NCI-H1105 treated with DMSO at 0.1 percent for 48 hours (cell line): ENCODE measurements at places on chromosomes 3 and 15.

DNA sequence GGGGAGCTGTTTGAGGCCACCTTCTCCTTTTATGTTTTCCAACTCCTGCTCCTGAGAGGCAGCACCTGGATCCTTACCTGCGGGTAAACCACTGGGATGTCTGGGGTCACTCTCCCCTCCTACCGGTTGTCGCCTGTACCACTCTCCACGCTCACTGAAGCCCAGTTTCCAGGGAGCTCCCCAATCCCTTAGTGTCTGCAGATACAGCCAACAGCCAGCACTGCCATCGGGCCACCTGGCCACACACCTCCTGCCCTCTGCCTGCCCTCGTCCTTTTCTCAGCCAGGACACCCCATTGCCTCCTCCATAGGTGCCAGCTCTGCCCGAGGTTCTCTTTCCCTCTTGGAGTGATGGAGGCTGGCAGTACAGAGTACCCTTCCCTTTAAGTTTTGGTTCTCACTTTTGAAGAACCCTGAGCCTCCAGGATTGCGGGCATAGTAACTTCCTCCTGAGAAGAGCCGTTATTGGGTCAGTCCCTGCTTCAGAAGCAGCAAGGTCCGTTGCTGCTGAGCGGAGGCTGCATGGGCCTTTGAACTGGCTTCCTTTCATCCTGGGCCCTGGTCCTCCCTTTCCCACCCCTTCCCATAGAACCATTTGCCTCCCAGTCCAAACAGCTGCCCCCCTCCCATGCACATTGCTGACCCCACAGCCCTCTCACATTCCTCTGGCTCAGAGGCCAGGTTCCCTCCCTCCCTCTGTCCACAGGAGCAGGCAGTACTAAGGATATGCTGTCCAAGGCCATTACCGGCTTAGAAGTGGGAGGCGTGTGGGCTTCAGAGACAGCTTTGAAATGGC is 30.9 kb downstream of the ARNT2 start:
- no peak for DNase-seq

GRCh38 chr3:45711931-45712330 is 22.7 kb downstream of the SACM1L start:
- DNase-seq = no peak

GRCh38 chr3:34203386-34203785 is 405.0 kb downstream of the PDCD6IP start:
- DNase-seq = no peak

DNA sequence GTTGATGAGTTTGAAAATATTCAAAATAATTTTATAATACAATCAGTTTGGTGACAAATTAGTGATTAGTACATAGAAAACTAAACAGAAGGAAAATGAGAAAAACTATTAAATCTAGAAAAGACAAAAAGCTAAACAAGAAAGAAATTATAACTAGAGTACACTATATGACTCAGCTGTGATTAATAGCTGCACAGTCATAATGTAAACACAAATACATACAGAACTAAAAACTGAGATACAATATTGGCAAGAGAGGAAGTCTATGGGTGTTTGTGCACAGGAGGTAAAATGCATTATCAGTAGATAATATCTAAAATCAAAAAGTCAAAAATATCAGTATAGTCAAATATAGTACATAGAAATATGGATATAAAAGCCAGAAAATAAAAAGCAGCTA is 80.7 kb upstream of the PCSK6 start:
- no peak for DNase-seq

DNA sequence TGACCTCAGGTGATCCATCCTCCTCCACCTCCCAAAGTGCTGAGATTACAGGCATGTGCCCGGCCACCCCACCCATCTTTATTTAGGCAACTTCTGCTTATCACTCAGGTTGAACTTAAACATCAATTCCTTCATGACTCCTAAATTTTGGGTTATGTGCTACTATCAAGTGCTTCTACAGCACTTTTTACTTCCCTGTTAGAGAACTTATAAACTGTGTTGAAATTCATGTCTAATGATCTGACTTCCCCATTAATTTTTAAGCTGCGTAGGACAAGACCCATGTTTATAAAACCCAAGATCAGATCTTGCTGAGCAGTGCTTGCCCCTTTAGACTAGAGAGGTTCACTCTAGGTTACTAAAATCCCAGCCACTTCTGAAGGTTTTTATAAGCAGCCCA is 266.2 kb upstream of the TPRG1 start:
- no peak for DNase-seq

- no peak for DNase-seq
Observed at GRCh38 chr15:69602921-69603320, 150.3 kb downstream of the RPLP1 start.

- no peak for DNase-seq
Observed at GRCh38 chr15:84398763-84399701, 163.5 kb downstream of the GOLGA6L4 start.

GRCh38 chr15:57667171-57667849 is 39.2 kb upstream of the POLR2M start:
- no peak for DNase-seq

DNA sequence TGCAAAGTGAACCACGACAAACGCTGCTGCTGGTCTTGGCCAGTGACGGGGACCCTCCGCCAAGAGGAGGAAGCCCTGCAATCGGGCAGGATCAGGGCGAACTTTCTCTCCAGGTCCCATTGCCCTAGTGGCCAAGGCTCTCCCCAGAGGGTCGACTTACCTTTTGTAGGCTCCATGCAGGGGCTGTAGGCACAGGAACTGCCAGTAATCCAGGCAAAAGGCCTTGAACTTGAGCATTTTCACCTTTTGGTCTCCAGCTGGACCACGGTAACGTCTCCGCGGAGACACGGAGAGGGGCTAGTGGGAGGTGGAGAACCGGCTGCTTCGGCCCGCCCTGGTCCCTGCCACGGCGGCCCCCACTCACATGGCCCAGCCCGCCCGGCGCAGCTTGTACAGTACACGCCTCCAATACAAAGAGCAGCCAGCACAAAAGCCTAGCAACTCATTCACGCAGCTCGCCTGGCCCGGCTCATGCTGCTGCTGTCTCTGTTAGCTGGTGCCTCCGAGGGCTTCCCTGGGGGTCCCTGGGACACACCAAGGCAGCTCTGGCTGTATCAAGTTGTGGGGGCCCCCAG is 31.0 kb downstream of the IQSEC1 start:
- no peak for DNase-seq

DNA sequence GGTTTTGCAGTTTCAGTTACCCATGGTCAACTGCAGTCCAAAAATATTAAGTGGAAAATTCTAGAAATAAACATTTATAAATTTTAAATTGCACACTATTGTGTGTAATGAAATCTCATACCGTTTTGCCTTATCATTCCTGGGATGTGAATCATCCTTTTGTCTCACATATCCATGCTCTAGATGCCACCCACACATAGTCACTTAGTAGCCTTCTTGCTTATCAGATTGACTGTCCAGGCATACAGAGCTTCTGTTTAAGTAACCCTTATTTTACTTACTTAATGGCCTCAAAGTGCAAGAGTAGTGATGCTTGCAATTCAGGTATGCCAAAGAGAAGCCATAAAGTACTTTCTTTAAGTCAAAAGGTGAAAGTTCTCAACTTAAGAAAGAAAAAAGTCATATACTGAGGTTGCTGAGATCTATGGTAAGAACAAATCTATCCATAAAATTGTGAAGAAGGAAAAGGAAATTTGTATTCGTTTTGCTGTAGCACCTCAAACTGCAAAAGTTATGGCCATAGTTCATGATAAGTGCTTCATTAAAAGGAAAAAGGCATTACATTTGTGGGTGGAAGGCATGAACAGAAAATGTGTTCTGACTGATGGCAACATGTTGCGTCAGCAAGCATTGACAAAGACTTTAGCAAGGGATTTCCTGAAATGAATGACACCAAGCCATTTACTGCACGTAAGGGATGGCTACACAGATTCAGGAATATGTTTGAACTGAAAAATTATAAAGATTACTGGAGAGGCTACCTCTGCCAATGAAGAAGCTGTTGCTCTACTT is 43.8 kb downstream of the SPATA16 start:
- no peak for DNase-seq

- DNase-seq = peak; percentile 25
Observed at GRCh38 chr3:62373714-62374333, 474 bp upstream of the FEZF2 start.

- DNase-seq = no peak
Observed at GRCh38 chr3:188944108-188944507, 227.7 kb upstream of the TPRG1 start.

GRCh38 chr15:67158367-67158766 is 93.0 kb downstream of the SMAD3 start:
- DNase-seq = no peak

DNA sequence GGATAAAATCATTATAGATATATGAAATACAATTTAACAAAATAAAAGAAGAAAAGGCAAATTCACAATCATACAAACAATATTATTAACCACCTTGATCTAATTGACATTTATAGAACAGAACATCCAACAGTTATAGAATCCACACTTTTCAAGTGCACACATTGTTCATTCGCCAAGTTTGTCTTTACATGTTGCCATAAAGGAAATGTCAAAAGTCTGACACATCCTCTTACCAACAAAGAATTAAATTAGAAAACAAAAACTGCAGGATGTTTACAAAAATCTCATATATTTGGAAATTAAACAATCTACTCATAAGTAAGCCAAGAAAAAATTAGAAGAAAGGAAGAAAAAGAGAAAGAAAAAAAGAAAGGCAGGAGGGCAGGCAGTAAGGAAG is 909.2 kb upstream of the EPHA6 start:
- DNase-seq = no peak

GRCh38 chr3:63349583-63350573 is 71.8 kb downstream of the SYNPR start:
- DNase-seq = peak; percentile 33

DNA sequence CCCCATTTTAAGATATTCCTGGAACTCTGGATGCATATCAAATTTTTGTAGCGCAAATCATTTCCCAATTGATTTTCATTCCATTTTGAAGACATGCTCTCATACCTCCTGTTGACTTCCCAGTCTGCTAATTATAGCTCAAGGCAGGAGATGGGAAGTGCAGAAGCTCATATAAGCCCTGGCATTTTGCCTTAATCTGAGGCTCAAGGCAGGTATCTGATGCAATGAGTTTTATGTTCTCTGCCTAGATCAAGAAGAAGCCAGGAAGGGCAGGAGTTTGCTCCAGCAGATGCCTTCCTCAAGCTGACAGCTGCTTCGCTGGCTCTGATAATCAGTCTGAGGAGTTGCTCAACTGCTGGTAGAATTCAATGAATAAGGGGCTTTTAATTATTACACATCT is 65.6 kb upstream of the NEDD4 start:
- DNase-seq = no peak

GRCh38 chr3:69016901-69017300 is 3.4 kb upstream of the EOGT start:
- DNase-seq = no peak

DNA sequence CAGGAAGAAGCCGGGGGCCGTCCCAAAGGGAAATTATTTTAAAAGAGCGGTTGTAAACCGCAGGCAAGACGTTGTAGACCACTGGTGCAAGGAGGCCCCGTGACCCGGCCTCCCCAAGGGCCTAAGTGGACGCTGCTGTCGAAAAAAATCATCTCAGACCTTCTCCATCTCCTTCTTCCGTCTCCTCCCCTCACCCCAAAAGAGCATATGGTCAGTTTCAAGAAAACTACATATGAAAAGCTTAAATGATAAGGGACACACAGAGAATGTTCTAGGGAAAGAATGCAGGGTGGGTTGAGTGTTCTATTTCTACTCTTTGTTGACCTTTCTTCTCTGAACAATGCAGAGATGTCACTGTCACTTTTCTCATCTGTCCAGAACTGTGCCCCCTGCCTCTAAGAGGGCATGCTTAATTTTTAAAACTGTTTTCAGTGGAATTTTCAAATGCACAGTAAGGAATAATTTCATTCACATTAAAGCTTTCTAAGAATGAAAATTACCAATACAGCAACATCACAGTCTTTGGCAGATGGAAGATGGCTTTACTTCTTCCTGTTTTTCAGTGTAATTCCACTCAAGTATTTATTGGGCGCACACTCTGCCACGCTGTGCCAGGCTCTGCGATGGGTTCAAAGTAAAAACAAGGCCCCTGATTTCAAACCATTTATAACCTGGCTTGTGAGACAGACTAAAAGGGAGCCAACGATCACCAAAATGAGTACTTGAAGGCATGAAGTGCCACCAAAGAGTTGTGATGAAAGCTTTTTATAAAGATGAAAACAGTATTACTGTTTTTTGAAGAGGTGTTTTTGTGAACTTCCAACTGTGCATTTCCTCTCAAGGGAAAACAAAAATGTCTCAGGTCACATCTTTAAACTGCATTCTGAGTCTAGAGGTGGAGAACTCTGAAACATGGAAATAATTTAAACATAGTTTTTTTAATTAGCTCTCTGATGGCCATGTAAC is 891 bp upstream of the TOP2B start:
- no peak for DNase-seq

DNA sequence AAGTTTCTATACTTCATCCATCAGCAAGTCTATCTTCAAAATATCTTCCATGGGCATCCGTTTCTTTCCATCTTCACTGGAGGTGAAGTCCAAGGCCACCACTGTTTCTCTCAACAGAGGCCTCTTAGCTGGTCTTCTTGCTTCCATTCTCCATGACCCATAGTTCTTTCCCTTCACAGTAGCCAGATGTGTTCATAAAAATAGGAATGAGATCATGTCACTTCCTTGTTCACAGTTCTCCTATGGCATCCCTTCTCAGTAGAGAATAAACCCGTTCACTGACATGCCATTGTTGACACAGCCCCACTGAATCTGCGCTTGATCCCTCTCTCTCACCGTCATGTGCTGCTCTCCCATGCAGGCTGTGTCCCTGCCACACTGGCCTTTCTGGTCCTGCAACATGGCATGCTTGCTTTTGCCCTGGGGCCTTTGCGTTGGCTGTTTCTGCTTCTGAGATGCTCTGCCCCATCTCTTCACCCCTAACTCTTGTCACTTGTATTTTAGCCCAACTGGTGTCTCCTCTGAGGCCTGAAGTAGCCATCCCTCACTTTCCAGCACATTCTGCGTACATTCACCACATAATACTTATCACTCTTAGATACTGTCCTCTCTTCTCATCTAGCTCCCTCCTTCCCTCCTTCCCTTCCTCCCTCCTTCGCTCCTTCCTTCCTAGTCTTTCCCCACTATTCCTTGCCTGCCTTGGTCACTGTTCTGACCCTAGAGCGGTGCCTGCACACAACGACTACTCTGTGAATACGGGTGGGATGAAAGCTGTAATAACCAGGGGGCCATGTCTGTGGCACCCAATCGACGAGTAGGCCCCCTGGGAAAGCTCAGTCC is 42.0 kb downstream of the STARD5 start:
- no peak for DNase-seq

DNA sequence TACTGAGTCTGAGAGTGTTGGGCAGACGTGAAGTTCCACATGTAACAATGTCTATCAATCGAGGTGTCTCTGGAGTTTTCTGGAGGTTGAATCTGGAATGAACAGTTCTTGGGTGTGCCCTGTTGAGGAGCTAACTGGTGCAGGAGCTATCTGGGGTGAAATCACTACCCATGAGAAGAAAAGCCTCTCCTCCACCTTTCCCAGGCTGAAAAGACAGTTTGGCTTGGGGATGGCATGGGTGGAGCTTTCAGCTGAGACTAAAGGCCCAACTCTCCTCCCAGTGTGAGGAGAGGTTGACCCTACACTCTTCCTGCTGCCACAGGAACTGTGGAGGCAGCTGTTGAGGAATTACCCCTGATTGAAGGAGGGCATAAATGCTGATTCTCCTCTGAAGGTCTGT is 54.4 kb upstream of the LRRFIP2 start:
- no peak for DNase-seq

GRCh38 chr15:43514241-43515057 is 3.0 kb upstream of the MAP1A start:
- no peak for DNase-seq

- no peak for DNase-seq
Observed at GRCh38 chr3:51691949-51692348, 14.9 kb upstream of the GRM2 start.

- no peak for DNase-seq
Observed at GRCh38 chr3:149271669-149272068, 50.0 kb upstream of the CP start.
